ENCODE measurements at places on chromosomes 11 and 22.

- no peak for DNase-seq
Measured at GRCh38 chr11:85539740-85540139, 87.4 kb downstream of the DLG2 start.

GRCh38 chr11:112877581-112877980 lies 83.6 kb upstream of the NCAM1 start:
- DNase-seq, result no peak

GRCh38 chr11:61918938-61919704 lies 1.8 kb upstream of the RAB3IL1 start:
- no peak for DNase-seq

DNA sequence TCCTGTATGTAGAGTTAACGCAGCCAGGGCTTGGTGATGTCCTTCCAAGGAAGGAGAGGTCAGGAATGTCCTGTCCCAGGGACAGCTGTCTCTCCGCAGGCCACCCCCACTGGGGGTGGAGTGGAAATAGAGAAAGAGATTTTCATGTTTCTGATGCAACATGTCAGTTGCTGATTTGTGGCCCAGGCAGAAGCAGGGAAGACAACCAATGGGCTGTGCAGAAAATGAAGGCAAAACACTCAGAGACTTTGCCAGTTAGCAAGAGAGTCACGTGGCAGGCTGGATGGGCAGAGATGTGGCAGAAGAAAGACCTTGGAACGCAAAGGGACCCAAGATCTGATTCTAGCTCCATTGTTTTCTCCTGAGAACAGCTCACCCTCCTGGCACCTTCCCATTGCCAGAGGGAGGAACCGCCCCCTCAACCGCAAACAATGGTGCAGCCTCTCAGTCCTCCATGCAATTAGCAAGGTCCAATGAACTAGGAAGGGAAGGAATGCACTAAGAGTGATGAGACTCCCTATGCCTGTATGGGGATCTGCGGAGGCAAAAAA lies 71.0 kb downstream of the SYN3 start:
- peak; percentile 18 for DNase-seq

DNA sequence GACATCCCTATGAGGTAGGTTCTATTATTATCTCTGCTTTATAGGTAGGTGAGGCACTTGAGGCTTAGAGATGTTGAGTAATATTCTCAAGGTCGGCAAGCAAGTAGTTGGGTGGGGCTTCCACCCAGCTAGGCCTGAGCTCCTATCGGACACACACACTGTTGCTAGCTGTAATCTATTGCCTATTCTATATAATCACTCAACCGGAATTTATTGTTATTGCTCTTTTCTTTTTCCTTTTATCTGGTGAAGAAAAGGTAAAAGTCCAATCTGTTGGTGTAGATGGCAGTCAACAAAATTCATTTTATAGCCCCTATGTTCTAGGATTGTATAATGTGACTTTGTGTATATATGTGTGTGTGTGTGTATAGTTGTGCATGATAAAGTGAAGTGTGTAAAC lies 3.4 kb downstream of the OR9Q2 start:
- DNase-seq, result no peak

- DNase-seq, result no peak
Measured at GRCh38 chr11:38365274-38365673, 1767.2 kb upstream of the RAG2 start.

DNA sequence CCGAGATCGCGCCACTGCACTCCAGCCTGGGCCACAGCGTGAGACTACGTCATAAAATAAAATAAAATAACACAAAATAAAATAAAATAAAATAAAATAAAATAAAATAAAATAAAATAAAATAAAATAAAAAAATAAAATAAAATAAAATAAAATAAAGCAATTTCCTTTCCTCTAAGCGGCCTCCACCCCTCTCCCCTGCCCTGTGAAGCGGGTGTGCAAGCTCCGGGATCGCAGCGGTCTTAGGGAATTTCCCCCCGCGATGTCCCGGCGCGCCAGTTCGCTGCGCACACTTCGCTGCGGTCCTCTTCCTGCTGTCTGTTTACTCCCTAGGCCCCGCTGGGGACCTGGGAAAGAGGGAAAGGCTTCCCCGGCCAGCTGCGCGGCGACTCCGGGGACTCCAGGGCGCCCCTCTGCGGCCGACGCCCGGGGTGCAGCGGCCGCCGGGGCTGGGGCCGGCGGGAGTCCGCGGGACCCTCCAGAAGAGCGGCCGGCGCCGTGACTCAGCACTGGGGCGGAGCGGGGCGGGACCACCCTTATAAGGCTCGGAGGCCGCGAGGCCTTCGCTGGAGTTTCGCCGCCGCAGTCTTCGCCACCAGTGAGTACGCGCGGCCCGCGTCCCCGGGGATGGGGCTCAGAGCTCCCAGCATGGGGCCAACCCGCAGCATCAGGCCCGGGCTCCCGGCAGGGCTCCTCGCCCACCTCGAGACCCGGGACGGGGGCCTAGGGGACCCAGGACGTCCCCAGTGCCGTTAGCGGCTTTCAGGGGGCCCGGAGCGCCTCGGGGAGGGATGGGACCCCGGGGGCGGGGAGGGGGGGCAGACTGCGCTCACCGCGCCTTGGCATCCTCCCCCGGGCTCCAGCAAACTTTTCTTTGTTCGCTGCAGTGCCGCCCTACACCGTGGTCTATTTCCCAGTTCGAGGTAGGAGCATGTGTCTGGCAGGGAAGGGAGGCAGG lies at the start of gene GSTP1:
GSTP1 (plus strand) TSS at position 566 of the 958 bp plus-strand sequence; CDS start at position 598, 32 bp downstream.
- peak; percentile 95 for DNase-seq

GRCh38 chr11:35752115-35752514 lies 89.5 kb downstream of the TRIM44 start:
- DNase-seq, result no peak

- no peak for DNase-seq
Measured at GRCh38 chr11:45050111-45050510, 96.3 kb upstream of the PRDM11 start.

- peak; percentile 41 for DNase-seq
Measured at GRCh38 chr11:65279741-65280440, 18.1 kb downstream of the POLA2 start.

GRCh38 chr11:561148-562003 lies 606 bp downstream of the RASSF7 start:
- no peak for DNase-seq

DNA sequence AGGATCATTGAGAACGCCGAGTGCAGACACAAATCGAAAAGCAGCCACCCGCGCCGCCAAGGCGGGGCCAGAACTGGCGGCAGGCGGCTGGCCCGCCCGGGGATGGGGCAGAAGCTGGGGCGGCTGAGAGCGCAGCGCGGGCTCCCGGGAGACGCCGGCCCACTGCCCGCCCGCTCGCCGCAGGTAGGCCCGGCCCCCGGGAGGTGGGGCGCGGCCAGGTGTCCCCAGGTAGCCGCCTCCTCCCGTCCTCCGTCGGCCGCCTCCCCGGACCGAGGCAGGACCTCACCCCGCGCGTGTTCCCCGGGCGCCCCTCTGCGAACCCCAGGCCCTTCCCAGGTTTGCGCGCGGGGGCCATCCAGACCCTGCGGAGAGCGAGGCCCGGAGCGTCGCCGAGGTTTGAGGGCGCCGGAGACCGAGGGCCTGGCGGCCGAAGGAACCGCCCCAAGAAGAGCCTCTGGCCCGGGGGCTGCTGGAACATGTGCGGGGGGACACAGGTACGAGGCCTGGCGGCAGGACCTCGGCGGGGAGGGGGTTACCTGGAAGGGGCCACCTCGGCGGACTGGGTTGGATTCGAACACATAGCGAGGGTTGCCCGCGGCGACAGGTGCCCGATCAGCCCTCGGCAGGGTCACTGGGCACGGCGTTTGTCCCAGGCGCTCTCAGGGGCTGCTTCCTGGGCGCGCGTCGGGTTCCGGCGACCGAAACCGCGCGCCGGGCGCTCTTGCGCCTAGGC lies at the start of gene PRRG4:
PRRG4 (plus strand) TSS at position 248 of the 733 bp plus-strand sequence. CDS start 603 bp downstream, outside the sequence.
- peak; percentile 56 for DNase-seq

- DNase-seq, result no peak
Measured at GRCh38 chr11:35182317-35182939, 43.5 kb downstream of the CD44 start.

DNA sequence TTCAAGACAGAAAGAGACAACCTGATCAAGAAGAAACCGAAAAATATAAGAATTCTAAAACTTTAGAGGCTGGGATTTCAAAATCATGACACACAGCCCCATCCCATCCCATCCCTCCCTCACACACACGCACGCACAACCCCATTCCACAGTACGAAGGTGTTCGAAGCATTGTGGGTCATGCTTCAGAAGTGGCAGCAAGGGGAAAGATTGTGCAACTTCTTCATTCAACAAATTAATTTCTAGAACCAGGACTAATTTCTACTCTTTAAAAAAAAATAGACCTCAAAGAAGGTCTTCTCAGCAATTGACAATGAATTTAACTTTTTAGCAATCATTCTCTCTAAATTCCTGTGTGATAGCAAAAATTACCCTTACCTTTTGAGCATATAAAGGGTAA lies 867 bp downstream of the SPA17 start:
- DNase-seq, result no peak

- DNase-seq, result peak; percentile 74
Measured at GRCh38 chr11:86608251-86608799, 64.1 kb downstream of the ME3 start.

DNA sequence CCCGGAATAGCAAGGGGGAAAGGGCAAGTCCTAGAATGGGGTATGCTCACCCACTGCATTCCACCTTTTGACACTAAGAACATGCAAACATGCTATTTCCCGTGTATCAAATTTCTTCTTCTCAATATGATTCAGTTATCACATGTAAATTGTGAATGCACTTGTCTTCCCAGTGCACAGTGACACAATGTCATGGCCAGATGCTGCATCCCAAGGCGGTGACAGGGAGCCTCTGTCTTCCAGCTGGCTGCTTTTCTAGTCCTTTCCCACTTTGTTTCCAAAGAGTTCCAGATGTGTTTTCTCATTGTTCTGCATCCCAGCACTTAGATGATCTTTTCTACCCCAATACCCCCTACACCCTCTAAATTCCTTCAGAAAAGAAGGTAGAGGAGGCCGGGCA lies 12.4 kb downstream of the SLC25A18 start:
- no peak for DNase-seq

- DNase-seq, result no peak
Measured at GRCh38 chr22:46357711-46358520, 22.4 kb downstream of the TRMU start.

DNA sequence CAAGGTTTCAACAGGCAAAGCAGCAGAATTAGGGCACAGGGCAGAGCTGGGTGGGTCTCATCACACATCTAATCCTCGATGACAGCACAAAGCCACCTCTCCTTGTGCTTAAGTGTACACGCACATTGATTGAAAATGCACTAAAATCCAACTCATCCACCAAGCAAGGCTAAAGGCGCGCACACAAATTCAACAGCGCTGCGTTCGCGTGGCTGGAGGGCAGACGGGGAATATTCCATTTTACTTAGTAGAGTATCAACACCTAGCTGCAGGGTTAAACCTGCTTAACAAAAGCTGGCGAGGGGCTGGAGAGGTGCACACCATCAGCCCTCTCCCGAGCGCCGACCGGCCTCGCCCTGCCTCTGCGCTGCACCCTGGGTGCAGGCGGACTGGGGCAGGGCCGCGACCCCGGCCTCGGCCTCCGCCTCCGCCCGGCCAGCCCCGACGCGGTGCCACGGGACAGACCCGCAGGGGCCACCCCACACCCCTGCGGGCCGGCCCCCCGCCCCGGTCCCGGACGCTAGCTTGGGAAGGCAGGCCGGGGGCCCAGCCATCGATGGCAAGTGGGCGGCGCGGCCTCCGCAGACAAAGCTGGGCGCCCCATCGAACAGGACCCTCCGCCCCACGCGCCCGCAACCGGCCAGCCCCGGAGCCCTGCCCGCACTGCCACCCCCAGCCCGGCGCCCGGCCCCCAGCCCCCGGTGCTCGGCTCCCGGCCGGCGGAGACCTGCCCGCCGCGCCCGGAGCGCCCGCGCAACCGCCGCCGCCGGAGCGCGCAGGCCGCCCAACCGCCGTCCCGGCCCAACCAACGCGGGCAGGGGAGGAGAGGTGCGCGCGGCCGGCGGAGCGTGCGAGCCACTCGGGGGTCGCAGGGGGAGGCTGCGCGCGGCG lies 929 bp downstream of the PRDM10 start:
- DNase-seq, result peak; percentile 53

DNA sequence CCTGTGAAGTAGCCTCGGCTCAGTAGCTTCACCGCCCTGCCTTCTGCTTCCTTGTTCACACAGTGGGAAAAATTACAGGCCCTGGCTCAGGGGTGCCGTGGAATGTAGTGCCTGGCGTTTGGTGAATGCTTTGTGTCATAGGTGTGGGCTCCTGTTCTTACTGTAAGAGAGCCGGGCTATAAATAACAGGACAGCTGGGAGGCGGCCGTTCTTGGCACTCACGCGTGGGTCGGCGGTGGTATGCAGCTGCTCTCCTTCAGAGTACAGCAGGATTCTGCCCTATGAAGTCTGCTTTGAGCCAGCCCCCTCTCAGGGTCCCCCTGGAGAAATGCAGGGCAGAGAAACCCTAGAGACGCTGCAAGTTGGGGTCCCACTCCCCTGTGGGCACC lies 84.2 kb downstream of the CTTN start:
- peak; percentile 26 for DNase-seq

DNA sequence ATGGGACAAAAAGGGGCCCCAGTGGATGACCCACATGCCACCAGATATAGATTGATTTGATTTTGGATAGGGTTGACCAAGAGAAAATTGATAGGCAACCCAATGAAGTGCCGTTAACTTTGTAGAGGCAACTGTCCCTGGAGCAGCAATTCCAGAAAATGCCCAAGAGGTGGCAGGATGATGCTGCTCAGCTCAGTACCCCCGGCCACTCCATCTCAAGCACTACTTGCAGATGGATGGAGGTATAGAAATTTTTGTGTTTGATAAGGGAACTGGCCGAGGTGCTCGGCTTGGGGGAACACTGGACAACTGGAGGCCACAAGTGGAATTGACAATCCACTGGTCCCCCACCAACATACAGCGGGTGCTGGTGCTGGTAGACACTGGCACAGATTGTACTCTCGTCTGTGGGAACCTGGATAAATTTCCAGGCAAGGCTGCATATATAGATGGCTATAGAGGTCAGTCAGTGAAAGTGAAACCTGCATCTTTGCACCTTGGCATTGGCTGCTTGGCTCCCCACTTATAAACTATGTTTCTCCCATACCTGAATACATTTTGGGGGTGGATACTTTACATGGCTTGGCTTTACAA lies 86.3 kb downstream of the CCDC83 start:
- DNase-seq, result peak; percentile 30

- DNase-seq, result no peak
Measured at GRCh38 chr11:120598517-120599257, 87.1 kb downstream of the GRIK4 start.

DNA sequence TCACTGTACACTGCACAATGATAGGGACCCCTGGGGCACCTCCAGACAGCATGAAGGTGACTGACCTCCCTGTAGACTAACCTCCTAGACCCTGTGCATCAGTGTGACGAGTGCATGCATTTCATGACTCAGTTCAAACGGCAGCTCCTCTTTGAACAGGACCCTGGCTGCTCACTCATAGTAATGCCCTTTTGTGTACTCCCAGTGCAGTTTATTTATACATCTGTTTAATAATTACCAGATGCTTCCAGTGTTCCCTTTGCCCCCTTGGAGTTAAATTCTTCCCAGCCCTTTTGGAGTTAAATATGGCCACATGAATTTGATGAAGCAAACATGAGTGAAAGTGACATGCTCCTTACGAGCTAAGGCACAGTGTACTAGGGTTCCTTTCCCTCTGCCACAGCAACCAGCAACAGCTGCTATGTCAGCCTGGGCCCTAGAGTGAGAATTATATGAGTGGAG lies 72.4 kb downstream of the PANX1 start:
- no peak for DNase-seq

All from umbilical cord (tissue), 2 donors.